NCI-H2081 (cell line): ENCODE measurements at places on chromosomes 6 and 20.

DNA sequence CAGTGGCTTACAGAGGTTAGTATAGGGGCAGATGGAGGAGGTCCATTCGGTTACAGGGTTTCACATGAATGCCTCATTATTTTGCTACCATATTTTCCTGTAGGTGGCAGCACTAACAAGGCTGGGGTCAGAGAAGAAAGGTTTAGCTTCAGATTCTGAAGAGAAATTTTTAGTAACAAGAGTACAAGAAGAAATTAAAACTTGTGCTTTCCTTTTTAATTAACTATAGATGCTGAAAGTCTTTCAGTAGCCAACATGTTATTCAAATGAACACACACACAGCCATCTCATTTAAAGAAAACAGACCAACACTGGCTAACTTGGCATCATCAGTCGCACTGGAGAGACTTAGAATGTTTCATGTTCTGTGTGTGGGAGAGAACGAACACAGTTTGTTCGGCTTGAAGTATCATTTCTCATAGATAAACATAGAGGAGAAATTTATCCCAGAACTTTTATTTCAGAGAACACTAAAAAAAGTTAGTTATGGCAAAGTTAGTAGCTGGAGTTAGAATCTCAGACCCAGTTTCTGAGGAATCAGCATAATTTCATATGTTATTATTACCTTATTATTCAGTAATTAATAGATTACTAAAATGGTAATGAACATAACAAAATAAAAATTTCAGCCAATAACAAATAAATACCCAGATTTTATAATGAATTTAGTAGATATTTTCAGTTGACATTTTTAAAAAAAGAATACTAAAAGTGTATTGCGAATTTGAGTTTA is 314.0 kb upstream of the RSPO3 start:
- peak; percentile 23 for DNase-seq

DNA sequence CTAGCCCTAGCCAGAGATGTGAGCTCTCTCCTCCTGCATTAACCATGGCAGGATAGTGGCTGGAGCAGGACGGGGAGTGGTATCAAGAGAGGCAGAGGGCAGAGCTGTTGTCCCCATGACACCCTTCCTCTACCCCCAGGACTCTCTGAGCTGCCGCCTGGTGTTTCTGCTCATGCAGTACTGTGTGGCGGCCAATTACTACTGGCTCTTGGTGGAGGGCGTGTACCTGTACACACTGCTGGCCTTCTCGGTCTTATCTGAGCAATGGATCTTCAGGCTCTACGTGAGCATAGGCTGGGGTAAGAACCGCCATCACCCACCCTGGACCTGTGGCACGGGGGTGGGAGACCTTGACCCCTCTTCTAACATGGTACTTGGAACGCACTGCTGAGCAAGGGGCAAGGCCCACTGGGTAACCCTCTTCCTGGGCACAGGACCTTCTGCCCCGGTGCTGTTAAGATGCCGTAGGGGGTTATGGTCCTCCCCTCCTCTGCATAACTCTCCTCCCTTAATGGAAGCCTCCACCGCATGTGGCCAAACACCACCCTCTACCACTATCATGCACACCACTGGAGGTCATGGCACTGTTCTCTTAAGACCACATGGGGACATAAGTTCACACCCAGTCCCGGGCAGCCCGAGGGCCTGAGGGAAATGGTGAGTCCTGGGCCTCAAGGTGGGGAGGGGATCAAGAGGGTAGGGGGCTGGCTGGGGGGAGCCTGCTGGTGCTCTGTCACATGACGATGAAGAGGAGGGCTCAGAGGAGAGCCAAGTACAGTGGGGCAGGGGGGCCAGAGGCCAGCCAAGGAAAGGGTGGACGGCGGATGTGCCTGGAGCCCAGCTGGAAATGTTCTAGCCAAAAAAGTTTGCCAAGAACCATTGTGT is 25.1 kb downstream of the GLP1R start:
- no peak for DNase-seq

GRCh38 chr20:40639676-40640355 is 49.2 kb downstream of the MAFB start:
- no peak for DNase-seq

DNA sequence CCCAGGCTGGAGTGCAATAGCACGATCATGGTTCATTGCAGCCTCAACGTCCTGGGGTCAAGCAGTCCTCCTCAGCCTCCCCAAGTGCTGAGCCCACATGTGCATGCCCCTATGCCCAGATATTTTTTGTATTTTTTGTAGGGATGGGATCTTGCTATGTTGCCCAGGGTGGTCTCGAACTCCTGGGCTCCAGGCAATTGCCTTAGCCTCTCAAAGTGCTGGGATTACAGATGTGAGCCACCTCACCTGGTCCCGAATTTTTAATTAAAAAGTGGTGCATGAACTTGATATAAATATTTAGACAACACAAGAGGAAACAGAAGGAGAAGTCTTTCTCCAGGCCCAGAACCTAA is 7.1 kb upstream of the RNF114 start:
- DNase-seq, result no peak

- DNase-seq, result no peak
These were observed 97.2 kb upstream of the RIPOR2 start for GRCh38 chr6:25032934-25033333.

DNA sequence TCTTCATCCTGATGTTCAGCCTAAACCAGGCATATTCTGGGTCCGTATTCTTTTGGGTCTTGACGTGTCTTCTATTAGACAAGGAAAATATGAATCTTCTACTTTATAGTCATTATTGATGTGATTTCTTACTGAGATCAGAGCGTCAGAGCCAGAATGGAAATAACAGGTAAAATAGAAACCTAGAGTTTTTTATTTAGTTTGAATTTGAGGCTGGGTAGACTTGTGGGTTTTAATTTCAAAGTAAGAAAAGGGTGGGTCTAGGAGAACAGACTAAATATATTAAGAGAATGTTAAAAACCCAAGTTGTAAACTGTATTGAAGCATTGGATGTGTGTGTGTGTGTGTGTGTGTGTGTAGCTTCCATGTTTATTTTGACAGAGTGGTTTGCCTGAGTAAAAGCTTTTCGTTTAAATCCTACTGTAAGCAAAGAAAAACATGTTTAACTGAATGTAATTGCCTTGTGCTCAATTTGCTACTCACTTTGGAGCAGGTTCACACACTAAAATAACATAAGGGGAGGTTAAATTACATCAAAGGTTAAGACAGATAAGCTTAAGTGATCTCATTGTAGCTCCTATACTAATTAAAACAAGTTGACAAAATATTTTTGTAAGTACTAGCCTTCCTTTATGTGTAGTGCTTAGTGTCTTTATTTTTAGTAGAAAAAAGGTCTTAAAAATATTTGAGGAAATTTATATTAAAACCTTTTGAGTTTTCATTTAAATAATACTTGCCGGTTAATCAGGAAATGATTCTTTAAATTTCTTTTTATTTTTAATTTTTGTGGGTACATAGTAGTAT is 17.4 kb downstream of the HECA start:
- DNase-seq, result peak; percentile 41

DNA sequence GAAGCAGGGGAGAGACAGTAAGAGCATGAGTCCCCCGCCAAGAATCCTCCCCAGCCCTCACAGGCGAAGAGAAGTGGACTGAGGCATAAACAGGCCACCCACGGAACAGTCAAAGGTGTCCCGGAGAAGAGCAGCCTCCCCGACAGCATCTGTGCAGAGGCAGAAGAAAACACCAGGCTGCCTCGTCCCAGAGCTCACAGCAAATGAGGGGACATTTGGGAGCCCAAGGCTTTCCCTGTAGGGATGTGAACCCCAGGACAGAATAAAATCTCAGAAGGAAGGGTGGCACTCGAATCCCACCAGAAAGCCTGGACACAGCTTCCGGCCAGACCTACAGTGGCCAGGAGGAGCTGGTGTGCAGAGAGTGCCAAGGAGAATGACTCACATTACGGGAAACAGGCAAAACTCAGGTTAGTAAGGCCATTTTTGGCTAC is 90.4 kb downstream of the DLL1 start:
- DNase-seq, result no peak

DNA sequence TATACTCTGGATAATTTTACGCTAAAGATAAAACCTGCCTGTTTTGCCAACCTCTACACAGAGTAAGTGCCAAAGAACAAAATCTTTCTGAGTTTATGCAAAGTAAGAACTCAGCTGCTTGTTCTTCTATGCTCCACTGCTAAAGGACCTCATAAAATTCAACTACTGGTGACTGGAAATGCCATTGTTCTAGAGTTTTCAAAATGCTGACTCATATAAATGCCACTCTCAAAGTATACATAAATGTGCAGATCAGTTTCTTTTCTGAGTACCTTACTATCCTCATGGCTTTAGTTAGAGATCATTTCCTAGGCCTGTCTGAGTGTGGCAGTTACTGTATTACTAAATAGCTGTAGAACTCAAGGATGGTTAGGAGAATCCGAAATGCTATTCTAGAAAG is 45.6 kb downstream of the LYRM4 start:
- no peak for DNase-seq

- DNase-seq, result no peak
These were observed at the start of gene CGAS for GRCh38 chr6:73452107-73452461. TSS of gene CGAS (minus strand) at chr6:73452297. CDS start at chr6:73452181, 116 bp downstream.

GRCh38 chr6:21164768-21165326 is 428.7 kb upstream of the SOX4 start:
- no peak for DNase-seq

DNA sequence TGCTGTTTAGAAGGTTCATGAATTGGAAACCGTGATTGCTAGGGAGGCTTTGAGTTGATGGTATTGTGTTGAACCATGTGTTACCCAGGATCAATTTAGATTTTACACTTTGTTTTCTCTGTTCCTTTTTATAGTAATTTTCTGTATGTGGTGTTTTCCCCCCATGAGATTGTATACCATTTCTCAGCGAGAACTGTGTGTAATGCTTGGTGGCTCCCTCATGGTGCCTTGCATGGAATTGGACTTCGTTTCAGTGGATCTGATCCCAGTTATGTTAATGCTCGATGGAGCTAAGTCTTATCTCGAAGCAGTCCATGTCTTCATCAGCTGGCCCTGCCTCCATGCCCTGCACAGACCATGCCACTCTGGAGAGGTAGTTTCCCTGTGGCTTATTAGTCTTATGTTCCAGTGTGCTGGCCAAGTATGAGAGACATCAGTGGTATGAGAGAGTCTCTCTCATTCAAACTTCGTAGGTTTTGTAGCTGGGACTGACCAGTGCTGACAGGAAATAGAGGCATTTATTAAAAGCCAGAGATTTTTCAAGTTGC is 18.7 kb downstream of the PTPN1 start:
- no peak for DNase-seq

DNA sequence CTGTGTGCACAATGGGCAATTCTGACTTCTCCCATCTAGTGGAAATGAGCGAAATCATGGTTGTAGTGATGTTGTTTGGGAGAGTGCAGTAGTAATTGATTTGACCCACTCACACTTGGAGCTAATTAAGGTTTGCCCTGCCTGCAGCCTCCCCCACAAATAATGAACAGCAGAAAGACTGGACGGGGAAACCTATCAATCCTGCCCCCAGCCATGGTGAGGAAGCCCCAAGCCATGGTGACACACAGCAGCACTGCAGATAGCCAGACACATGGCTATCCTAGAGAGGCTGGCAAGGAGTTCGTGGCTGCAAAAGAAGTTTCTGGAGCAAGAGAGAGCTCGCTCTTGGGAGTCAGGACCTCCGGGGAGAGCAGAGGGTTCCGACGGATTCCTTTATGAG is 27.8 kb downstream of the SAYSD1 start:
- DNase-seq, result no peak

- DNase-seq, result no peak
These were observed 182.6 kb upstream of the JAG1 start for GRCh38 chr20:10856237-10857015.

DNA sequence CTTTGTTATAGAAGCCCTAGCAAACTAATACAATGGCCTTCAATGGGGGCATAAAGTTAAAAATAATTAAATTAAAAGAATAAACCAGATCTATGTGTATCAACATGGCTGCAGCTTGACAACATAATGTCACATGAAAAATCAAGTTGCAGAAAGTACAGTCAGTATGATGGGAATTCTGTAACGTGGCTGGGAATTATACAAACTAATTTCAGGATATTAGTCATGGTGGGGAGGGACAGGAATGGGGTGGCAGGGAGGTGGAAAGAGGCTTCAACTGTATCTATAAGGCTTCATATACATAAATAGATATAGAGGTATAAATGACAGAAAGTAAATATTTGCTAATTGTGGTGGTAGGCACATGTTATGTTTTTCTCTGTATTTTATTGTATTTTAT is 107.1 kb downstream of the UNC5CL start:
- DNase-seq, result no peak

DNA sequence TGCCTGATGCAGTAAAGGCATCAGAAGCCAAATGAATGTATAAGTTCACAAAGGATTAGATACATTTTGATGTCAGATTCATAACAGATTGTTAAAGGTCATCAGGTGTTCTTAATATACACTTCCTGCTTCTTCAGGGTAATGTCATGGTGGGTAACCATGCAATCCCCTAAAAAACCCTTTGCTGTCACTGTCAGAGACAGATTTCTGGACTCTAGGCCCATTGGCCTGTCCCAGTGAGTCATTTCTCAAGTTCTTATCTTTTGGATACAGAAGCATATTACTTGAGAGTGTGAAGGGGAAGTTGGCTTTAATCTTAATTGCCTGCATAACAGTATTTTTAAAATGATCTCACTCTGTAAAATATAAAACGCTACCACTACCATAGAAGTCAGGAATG is 895.6 kb upstream of the MAP3K7 start:
- DNase-seq, result no peak

- DNase-seq, result no peak
These were observed 118.7 kb upstream of the MLIP start for GRCh38 chr6:53992522-53992921.

- no peak for DNase-seq
These were observed 150.4 kb downstream of the ZDHHC14 start for GRCh38 chr6:157531169-157531985.

DNA sequence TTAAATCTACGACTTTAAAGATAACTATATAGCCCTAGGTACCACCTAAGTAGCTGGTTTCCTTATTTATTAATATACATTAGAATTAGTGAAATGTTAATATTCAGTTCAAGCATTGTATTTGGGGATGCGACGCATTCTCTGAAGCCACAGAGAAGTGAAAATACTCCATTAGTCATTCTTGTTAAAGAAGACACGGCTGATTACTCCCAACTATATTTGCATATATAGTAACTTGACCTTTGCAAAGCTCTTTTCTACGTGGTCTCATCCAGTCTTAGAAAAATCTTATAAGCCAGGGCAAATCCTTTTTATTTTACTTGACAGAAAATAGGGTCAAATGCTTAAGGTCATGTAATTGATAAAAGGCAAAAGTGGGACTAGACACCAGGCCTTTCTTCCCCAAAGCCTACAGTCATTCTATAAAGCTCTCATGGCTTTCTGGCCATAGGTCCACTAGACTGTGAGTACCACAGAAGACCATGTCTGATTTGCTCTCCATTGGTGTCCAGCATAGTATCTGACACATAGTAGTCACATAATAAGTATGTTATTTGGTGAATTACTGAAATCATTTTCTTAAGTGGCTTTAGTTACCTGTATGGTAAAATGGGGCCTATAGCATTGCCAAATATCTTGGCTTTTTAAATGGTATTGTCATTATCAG is 11.3 kb downstream of the ZHX3 start:
- DNase-seq, result no peak

GRCh38 chr6:79240509-79240908 is 6.0 kb upstream of the HMGN3 start:
- no peak for DNase-seq
